ENCODE measurements at places on chromosomes 2 and 18. TPM values are rescaled to one million over a fixed set of nuclear protein-coding genes. Genes with fewer than 3 reads are reported as not detected.

The TUBA4B gene
- 0.35 TPM for total RNA-seq

The EML4 gene
- 37.2 TPM for total RNA-seq

- DNase-seq, result no peak
- no peaks in the 10 kb centered on the region for H3K27me3 ChIP-seq
- H3K4me1 ChIP-seq, result no peaks in the 10 kb centered on the region
- no peak overlapping the region for H3K27ac ChIP-seq
These were observed 181.0 kb upstream of the SALL3 start for GRCh38 chr18:78798402-78799175.

The ATF2 gene
- total RNA-seq, result 46.6 TPM

DNA sequence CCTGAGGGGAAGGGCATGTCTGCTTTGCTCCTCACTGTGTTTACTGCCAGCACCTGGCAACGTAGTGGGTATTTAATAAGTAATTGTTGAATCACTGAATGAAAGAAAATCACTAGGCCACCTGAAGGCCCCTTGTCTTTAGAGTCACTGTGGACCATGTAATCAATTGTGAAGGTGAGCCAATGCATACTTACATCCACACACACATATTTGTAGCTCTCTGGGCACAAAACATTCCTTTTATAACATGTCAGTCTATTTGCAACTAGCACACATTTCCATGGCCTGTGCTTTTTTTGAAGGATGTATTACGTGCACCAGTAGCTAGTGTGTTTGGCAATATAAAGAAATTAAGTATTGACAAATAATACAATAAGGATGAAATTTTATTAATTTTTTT lies 11.2 kb downstream of the ATP8B1 start:
- peaks cover 3% of the 10 kb centered on the region for H3K4me1 ChIP-seq
- no peak for DNase-seq
- no peak overlapping the region for H3K4me3 ChIP-seq
- H3K36me3 ChIP-seq, result no peaks in the 10 kb centered on the region
- no peak overlapping the region for H3K27ac ChIP-seq

The CROCC2 gene
- total RNA-seq, result 1.6 TPM

DNA sequence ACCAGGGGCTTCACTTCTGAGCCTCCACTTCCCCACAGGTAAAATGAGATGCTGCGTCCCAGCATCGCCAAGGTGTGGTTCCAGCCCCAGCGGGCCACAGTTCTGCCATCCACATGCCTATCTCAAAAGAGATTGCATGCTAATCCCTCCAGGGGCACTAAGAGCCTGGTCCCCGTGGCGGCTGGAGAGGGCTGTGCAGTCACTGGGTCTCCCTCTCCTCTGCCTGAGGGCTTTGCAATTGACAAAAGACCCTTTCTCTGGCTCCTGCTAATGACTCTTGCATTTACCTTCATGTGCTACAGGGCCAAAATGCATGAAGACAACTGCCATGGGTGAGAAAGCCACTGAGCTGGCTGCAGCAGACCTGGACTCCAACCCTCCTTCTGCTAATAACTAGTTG lies 18.5 kb downstream of the ZBTB7C start:
- H3K36me3 ChIP-seq, result no peaks in the 10 kb centered on the region
- peaks cover 4% of the 10 kb centered on the region for H3K4me1 ChIP-seq
- no peak for DNase-seq
- no peak overlapping the region for H3K4me3 ChIP-seq

The CDH19 gene
- 2.5 TPM for total RNA-seq

GRCh38 chr2:60936757-60937156 lies 55.4 kb downstream of the REL start:
- H3K4me3 ChIP-seq, result no peak overlapping the region
- H3K36me3 ChIP-seq, result no peaks in the 10 kb centered on the region
- no peak for DNase-seq
- no peaks in the 10 kb centered on the region for H3K27me3 ChIP-seq

DNA sequence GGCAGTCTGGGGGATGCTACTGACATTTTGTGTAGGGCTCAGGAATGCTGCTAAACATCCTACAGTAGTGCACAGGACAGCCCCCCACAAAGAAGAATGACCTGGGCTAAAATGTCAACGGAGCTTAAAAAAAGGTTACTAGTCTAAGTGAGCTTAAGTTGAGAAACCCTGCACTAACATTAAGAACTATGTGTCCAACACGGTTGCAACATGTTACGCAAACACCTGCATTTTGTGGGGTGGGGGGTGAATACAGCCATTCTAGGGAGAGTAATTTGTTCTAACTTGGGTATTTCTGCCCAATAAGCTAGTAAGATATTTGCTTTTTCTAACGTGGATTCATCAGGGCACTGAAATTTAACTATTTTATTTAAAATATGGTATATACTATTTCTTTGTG lies 57.9 kb downstream of the SLC8A1 start:
- H3K27ac ChIP-seq, result no peak overlapping the region
- no peaks in the 10 kb centered on the region for H3K4me1 ChIP-seq
- H3K4me3 ChIP-seq, result no peak overlapping the region
- no peak for DNase-seq
- no peaks in the 10 kb centered on the region for H3K36me3 ChIP-seq
- no peaks in the 10 kb centered on the region for H3K27me3 ChIP-seq

DNA sequence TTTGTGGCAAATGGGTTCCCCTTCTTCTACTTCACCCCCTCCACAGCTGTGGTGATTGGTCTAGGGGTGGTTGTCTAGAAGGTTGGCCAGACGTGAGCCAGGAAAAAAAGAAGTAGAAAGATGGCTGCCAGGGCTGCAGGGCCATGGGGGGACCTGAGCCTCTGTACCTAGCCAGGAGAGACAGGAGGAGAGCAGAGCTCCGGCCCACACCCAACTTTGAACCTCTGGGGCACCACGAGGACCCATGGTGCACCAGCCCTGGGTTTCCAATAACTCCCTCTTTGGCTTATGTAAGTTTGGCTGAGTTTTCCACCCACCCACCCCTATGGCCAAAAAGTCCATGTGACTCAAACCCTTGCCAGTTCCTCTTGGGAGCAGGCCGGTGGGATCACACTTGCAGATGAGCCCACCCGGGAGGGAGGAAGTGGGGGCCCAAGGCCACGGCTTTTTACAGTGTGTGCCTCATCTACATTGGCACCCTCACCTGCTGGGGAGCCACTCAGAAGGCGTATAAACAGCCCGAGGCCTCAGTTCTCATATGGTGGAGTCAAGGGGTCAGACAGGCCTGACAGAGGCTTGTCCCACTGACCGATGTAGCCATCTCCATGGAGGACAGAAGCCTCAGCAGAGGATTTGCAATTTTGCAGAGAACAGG lies 293.1 kb upstream of the HDAC4 start:
- H3K27ac ChIP-seq, result no peak overlapping the region
- H3K4me1 ChIP-seq, result no peaks in the 10 kb centered on the region
- H3K4me3 ChIP-seq, result no peak overlapping the region
- no peaks in the 10 kb centered on the region for H3K36me3 ChIP-seq

DNA sequence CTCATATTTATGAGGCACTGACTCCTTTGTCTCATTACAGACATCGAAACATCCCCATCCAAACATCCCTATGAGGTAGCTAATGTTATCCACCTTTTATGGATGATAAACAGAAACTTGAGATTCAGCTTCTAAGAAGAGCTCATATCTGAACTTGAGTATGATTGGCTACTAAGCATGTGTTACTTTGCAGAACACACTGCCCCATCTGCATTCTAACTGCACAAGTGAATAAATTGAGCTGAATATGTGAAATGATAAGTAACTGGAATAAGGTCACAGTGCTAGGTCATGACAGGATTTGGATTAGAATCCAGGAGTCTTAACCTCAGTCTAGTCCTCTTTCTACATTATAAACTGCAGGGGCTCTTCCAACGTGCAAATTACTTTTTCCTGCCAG lies 172.7 kb downstream of the SETBP1 start:
- no peak for DNase-seq
- no peaks in the 10 kb centered on the region for H3K36me3 ChIP-seq
- no peaks in the 10 kb centered on the region for H3K27me3 ChIP-seq
- no peak overlapping the region for H3K27ac ChIP-seq

- H3K4me1 ChIP-seq, result peaks cover 6% of the 10 kb centered on the region
- no peaks in the 10 kb centered on the region for H3K36me3 ChIP-seq
- H3K27ac ChIP-seq, result no peak overlapping the region
- no peak overlapping the region for H3K4me3 ChIP-seq
- H3K27me3 ChIP-seq, result no peaks in the 10 kb centered on the region
These were observed 66.6 kb downstream of the PHLPP1 start for GRCh38 chr18:62781893-62782292.

DNA sequence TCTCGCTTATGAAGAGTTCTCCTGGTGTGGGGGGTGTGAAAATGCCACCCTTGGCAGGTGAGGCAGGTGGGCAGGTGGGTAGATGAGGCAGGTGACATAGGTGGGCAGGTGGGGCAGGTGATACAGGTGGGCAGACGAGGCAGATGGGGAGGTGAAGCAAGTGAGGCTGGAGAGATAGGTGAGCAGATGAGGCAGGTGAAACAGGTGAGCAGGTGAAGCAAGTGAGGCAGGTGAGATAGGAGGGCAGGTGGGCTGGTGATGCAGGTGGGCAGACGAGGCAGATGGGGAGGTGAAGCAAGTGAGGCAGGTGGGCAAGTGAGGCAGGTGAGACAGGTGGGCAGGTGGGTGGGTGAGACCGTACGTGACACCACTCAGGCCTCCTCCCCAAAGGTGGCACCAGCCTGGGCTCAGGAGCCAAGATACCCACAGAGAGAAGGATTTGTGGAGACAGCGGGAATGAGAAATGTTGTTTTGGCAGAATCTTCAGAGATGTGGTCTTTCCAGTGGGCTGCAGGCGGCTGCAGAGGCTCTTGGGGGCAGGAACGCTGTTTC lies 232.3 kb upstream of the MYT1L start:
- H3K4me3 ChIP-seq, result no peak overlapping the region
- H3K4me1 ChIP-seq, result no peaks in the 10 kb centered on the region
- H3K27me3 ChIP-seq, result no peaks in the 10 kb centered on the region
- H3K36me3 ChIP-seq, result no peaks in the 10 kb centered on the region
- DNase-seq, result no peak

DNA sequence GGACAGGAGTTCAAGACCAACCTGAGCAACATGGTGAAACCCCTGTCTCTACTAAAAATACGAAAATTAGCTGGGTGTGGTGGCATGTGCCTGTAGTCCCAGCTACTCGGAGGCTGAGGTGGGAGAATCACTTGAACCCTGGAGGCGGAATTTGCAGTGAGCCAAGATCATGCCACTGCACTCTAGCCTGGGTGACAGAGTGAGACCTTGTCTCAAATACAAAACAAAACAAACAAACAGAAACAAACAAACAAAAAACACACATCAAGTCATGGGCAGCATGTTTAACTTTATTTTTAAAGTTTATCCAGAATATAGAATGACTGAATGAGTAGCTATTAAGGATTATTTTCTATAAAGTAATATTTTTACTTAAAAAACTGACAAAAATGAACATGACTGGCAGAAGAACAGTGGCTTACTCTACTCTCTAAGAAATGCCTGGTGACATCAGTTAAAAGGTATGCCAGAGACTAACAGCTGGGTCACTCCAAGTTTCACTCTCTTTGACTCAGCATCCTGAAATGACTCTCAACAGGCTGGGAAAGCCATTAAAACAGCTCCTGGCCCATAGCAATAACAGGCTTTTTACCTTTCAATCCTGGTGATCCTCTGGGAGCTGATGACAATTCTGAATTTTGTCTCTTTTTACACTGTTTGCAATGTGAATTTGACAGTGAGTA lies 281.6 kb upstream of the STON1 start:
- no peak overlapping the region for H3K4me3 ChIP-seq
- H3K27me3 ChIP-seq, result no peaks in the 10 kb centered on the region
- H3K27ac ChIP-seq, result no peak overlapping the region
- peaks cover 7% of the 10 kb centered on the region for H3K4me1 ChIP-seq
- no peaks in the 10 kb centered on the region for H3K36me3 ChIP-seq

The TMEM169 gene
- total RNA-seq, result 0.79 TPM

The SATB2 gene
- 6.3 TPM for total RNA-seq

GRCh38 chr2:180246268-180246667 lies 239.2 kb upstream of the CWC22 start:
- no peaks in the 10 kb centered on the region for H3K27me3 ChIP-seq
- no peaks in the 10 kb centered on the region for H3K4me1 ChIP-seq
- DNase-seq, result no peak
- no peak overlapping the region for H3K27ac ChIP-seq

DNA sequence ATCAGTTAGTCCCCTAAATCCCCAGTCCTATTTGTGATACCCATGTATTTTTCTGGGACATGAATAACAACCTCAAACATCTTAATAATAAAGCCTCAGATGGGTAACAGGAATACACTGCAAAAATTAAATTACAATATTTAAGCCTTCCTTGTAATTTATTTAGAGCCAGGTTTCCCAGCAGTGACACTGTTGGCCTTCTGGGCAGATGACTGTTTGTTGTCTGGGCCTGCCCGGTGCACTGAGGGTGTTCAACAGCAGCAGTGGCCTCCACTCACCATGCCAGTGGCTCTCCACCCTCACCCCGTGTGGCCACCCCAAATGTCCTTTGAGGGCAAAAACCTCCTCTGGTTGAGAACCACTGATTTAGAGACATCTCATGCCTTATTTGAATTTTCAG lies 270.2 kb upstream of the SIX3 start:
- H3K4me3 ChIP-seq, result no peak overlapping the region
- H3K36me3 ChIP-seq, result no peaks in the 10 kb centered on the region
- no peak overlapping the region for H3K27ac ChIP-seq
- H3K27me3 ChIP-seq, result no peaks in the 10 kb centered on the region
- H3K4me1 ChIP-seq, result no peaks in the 10 kb centered on the region

DNA sequence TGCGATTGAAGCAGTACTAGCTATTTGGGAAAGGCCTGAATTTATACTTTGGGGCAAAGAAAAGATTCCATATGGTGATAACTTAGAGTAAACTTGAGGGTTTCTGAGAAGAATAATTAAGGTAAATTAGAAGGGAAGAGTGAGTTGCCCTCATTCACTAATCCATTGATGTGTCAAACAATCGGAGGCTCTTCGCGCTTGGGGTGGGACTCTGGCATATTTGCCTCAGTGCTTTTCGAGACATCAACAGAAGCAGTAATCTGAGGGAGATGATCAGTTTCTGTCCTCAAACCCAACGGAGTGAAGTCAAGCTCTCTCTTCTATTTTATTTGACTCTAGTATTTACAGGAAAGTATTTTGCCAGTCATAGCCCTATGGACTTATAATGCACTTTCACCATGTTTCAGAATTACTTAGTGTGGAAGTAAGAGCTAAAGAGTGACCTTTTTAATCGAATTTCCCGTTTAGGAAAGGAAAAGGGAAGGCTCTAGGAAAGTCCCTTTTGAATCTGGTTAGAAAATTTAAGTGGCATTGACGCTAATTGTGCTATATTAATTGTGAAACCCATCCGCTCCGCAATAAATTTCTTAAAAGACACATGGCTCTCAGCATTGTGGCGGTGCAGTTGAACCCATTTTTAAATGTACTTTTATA lies 1.3 kb downstream of the RAB10 start:
- H3K27ac ChIP-seq, result no peak overlapping the region
- H3K36me3 ChIP-seq, result no peaks in the 10 kb centered on the region

The ANKRD36 gene
- total RNA-seq, result 49.4 TPM

The CDK15 gene
- total RNA-seq, result 5.3 TPM
